ENCODE measurements at places on chromosomes 5 and 9.
A peak's percentile ranks its signal among the peaks of the same experiment; 100 is the strongest.

- DNase-seq = no peak
Measured at GRCh38 chr5:134435560-134435959, 23.9 kb upstream of the CDKN2AIPNL start.

DNA sequence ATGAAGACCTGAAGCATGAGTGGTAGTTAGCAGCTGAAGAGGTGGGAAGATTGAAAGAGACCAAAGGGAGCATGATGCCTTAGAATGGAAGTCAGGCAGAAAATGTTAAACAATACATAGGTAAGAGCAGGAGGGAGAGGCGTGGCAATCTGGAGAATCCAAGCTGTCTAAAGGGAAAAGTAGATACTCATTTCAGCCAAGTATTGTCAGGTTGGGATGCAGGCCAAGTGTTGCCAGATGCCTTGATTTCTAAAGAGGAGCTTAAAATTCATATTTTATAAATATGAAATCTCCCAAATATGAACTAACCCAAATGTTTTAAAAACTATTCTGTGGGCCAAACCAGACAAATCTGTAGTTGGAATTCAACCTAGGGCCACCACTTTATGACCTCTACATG is 4.2 kb downstream of the PAM start:
- no peak for DNase-seq

DNA sequence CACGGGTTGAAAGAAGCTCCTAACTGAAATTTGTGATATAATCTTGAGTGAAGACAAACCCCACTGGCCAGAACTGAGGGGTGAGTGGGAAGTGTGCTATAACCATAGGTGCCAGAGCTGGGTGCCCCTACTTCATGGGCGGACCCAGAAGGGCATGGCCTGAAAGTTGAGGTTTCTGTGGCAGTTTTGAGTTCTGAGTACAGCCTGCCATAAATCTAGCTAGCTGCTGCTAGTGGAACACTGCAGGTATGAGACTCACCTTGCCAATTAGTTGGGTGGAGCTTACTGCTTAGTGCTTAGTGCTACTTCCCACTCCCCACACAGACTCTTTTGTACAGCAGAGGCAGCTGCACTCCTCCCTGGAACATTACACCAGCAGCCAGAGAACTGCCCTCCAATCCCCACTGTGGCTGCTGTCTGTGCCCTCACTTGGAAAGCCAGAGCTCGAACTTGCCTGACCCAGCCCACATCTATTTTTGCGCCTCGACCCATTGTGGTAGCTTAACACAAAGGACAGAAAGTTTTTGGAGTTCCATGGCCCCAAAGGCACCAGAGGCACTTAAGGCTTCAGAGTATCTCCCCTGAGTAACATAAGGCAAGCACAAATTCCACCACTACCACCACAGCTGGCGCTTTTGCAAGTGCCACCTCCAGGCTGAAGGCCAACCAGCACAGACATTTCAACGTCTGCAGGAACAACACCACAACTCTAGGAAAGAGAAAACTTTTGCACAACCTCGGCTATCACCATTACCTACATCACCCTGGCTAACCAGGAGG is 27.1 kb upstream of the PTGER4 start:
- DNase-seq = no peak

GRCh38 chr9:4887556-4887955 is 94.8 kb downstream of the RCL1 start:
- no peak for DNase-seq

DNA sequence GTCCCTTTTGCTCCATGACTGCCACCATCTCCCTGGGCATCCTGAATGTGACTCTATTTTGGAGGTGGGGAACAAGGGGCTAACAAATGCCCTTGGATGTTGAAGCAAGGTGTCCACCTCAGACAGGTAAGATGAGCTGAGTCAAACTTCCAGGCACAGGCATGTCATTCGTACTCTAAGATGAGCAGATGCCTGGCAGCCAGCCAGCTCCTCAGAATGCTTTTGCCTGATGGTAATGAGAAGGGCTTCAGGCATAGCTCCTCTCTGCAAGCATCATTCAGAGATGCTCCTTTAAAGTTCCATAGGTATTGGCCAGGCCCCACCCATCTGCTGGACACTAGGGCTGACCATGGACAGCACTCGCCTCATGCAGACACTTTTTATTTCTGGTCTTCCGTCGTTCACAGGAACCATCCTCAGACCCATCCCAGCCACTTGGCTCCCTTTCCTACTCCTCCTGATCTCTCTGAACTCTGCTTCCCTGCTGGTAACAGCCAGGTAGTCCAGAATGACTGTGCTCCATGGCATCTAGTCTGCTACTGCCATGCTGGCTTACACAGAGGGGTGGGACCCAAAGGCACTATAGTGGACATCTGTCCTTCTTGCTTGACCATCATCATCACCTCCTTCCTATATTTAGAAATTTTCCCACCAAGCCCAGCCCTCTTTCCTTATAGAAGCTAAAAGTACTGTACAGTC is 118.8 kb downstream of the GLIS3 start:
- DNase-seq = no peak

DNA sequence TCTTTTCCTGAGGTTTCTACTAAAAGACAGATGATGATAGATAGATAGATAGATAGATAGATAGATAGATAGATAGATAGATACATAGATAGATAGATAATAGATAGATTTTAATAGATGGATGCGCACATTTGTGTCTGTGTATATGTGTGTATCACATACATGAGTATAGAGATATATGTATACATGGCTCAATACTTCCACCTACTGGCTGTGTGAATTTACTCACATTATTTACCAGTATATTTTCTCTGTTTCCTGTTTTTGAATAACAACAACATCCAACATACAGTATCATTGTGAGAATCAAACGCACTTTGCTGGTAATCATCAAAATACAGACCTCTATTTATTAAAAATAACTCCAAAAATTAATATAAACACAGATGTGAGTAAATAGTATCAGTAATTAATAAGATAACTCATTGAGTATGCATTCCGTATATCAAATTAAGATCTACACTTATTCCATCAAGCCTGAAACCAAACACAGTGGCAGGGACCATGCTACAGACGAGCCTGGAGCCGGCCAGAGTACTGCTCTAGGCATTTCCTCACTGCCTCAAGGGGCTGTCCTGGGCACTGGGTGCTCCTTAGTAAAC is 338.0 kb downstream of the SEMA5A start:
- peak; percentile 2 for DNase-seq

GRCh38 chr5:1158647-1159340 is 42.6 kb upstream of the SLC6A19 start:
- no peak for DNase-seq

DNA sequence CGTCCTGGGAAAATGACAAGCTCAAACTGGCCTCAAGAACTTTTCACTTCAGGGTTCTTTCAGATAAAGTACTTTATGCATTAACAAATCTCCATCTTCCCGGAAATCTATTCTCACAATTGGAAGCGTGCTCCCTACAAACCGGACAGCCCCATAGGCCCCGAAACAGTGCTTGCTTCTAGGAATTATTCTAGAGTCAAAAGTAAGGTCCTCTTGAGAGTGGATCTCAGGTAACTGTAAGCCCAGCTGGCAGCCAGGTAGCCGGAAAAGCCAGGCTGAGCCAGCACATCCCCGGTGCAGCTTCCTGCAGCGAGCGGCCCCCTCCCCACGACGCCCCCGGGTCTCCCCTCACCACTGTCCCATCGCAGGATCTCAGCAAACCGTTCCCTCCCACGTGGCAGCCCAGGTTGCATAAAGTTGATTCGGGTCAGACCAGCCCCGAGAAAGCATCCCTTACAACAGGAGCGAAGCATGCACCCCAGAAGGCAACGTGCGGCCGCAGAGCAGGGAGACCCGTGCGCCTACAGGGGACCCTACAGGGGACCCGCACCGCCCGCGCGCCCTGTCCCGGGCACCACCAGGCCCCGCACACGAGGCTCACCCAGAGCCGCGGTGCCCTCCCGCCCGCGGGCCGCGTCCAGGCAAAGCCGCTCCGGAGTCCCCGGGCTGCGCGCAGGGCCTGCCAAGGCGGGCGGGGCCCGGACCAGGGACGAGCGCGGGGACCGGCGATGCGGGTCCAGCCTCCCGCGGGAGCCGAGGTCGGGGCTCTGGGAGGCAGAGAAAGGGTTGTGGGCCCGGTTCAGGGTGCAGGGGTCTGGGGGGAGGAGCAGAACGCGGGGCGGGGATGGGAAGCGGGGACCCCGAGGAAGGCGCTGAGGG is 920 bp downstream of the LPCAT1 start:
- no peak for DNase-seq

- no peak for DNase-seq
Measured at GRCh38 chr5:141717043-141717442, 35.0 kb upstream of the ARAP3 start.

DNA sequence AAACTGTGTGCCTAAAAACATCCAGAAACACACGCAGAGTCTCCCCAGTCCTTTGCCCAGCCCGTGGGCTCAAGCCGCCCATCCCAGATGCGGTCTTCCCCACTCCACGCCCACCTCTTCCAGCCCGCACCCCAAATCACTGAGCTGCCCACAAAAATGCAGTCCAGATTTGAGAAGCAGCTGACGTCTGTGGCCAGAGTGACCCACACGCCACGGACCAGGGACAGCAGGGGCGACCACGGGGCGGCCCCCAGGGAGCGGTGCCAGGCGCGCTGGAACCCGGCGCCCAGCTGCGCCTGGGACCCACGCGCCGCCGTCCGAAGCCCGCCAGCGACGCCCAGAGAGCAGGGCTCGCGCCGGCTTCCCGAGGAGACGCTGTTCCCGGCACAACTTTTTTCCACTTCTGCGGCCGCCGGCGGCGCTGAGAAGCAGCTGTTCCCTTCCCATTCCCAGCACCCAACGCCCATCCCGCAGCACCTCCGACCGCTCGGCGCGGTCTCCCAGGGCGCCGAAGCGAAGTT is 674 bp downstream of the LHFPL2 start:
- peak; percentile 34 for DNase-seq

DNA sequence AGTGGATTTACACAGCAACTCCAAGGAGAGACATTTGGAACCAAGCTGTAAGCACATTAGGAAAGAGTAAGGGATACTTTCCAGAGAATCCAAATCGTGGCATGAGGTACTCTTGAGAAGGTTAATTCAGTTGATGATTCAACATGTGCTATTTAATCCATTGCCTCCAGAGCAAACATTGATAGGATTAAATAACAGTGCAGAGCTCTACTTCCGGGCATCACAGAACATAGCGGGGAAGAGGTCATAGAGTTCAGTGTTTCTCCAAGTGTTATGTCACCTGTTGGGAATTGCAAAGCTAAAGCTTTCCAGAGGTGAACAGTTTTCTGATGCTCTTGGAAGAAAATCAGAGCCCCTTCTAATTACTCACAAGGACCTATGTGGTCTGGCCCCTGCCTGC is 127.5 kb downstream of the PPP2R2B start:
- no peak for DNase-seq

GRCh38 chr9:107043886-107044285 is 180.9 kb downstream of the ZNF462 start:
- DNase-seq = no peak

DNA sequence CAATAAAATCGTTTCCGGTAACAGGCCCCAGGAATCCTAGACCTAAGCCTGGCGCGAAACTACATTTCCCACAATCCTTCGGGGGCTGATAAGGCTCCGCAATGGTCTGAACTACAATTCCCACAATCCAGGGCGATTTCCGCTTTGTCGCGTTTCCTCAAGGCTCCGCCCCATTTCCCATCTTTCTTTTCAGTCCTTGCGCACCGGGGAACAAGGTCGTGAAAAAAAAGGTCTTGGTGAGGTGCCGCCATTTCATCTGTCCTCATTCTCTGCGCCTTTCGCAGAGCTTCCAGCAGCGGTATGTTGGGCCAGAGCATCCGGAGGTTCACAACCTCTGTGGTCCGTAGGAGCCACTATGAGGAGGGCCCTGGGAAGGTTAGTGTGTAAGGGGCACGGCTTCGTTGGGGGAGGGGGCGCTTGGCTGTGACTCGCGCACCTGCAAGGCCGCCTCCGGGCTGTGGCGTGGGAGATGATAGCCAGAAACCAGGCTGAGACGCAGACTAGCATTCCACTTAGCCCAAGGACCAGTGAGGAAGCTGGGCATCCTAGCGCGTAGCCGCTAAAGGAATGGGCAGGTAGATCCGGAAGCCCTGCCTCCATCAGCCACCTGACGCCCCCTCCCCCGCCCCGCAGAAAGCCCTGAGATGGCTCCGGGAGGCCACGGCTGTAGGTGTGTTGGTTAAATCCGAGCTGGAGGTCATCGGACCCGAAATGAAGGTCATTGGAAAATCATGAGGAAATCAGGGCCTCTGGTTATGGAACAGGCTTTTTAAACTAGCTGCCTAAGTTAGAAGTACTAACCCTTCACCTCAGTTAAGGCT is at the start of gene COX7C:
Gene COX7C (plus strand): TSS at position 186 of the 821 bp plus-strand sequence. CDS start 115 bp downstream, at position 301.
- peak; percentile 93 for DNase-seq

- DNase-seq = no peak
Measured at GRCh38 chr9:92608909-92609445, 61.0 kb downstream of the IPPK start.

GRCh38 chr9:17191082-17191481 is 56.2 kb downstream of the CNTLN start:
- DNase-seq = no peak

DNA sequence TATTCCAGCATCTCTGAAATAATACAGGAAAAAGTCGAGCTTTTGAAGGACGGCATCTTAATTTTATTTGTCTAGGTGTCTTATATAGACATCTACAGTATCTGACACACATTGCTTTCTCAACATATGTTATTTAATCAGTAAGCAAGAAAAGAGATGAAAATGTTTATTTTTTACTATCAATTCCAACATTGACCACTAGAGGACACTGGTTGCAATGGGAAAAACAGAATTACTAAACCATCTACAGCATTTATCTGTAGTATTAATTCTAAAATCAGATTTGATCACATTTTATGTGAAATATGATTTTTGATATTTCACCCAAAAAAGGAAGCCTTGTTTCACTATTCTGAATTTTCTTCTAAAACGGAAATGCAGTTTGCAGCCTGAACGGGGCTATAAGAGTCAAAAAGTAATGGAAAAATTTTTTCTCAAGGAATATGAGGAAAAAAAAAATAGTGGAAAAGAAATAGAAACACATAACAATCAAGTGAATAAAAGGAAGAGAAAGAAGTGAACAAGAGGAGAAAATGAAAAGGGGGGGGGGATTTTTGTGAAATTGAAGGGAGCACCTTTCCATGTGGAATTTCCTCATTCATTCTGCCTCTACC is 98.6 kb downstream of the OSTF1 start:
- DNase-seq = no peak

GRCh38 chr9:90307167-90307833 is 335.3 kb downstream of the DIRAS2 start:
- DNase-seq = no peak

DNA sequence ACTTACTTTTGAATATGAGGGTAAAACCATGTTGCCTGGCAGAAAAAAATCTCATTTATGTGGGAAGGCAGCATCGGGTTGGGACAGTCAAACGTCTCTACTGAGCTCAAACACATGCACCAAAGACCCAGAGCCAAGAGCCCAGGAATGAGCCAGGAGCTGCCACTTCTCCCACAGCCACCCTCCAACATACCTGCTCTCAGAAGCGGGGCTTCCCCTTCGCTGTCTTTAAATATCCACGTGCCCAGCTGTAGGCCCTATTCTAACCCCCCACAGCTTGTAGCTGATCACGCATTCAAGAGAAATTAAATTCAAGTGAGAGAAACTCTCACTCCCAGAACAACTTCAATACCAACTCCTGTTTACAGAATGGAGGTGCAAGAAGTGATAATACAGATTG is 42.6 kb upstream of the MAP3K1 start:
- no peak for DNase-seq
